ENCODE measurements at places on chromosomes 7 and 10. TPM values are rescaled to one million over a fixed set of nuclear protein-coding genes. Genes with fewer than 3 reads are reported as not detected.

SLC13A1 gene
- total RNA-seq: not detected

HOXA5 gene
- 0.69 TPM for total RNA-seq

CALCR gene
- not detected for total RNA-seq

KIAA1217 gene
- total RNA-seq: 2.7 TPM

TWIST1 gene
- 24.0 TPM for total RNA-seq

Data from M059J (cell line).